ENCODE measurements at places on chromosomes 11 and 22. TPM values are rescaled to one million over a fixed set of nuclear protein-coding genes. Genes with fewer than 3 reads are reported as not detected.

The CYP2D6 gene
- not detected for polyA plus RNA-seq

The OR2D2 gene
- not detected for polyA plus RNA-seq

The MRGPRF gene
- not detected for polyA plus RNA-seq

The OVCH2 gene
- polyA plus RNA-seq, result not detected

The OR51I1 gene
- polyA plus RNA-seq, result not detected

The TTC36 gene
- 0.39 TPM for polyA plus RNA-seq

The C1QTNF4 gene
- not detected for polyA plus RNA-seq

DNA sequence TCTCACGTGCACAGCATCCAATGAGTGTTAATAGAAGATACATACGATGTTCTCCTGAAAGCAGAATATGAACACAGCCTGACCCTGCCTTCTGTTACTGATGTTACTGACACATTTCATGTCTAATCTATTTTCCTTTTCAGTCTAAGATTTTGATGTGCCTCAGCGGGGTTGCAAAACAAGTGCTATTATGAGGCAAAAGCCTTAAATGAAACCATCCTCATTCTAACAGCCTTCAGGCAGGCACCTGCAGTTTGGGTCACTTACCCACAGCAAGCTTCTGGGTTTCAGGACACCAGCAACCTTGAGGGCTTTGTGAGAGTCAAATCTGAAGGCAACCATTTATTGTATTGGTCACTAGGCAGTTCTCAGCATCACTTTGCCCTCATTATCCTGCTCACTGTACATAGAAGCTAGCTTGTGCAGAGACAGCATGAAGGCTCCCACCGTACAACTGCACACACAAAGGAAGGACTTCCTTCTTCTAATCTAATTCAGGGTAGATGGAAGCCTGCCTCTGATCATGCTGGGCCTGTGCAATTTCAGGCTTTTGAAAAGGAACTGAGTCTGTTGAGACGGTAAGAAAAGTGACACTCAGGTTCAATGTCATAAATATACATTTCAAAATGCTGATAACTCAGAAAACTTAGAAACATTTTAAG is 183.2 kb upstream of the PITPNB start:
- no peak for DNase-seq

DNA sequence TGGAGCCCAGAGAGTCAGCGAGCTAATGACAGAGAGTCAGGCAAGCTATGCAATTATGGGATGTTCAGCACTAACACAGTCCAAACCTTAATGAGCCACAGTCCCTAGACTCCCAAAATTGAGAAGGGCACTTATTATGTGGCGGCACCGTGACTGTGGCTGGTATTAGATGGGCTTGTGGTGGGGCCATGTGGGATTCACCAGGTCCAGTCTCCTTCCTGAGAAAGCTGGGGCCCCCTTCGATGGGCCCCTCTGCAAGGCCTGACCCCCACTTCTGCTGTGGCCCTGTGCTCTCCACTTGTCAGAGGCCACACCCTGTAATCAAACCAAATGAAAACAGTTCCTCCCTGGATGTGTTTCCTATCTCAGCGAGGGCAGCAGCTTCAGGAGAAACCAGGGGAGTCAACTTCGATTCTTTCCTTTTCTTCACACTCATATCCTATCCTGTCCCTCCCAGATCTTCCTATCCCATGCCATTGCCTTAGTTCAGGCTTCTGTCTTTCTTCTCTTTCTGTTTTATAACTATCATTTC is 42.9 kb downstream of the INSC start:
- DNase-seq, result no peak

GRCh38 chr11:29328961-29329441 is 687.8 kb downstream of the KCNA4 start:
- no peak for DNase-seq

DNA sequence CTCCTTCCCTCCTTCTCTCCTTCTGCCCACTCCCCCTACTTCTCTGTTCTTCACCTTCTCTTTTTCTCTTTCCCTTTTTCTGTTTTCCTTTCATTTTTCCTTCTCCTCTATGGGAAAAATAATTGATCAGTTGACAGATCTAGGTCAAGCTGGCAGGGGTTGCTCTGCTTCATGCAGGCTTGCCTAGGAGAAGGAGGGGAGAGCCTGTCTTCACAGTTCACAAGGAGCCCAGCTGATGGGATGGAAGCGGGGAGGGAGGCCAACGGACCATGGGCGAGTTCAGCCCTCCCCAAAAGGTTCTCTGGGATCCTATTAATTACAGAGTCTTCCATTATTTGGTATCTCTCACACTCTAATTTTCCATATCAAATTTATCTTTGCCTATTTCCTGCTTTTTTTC is 5.5 kb downstream of the NTM start:
- DNase-seq, result no peak

DNA sequence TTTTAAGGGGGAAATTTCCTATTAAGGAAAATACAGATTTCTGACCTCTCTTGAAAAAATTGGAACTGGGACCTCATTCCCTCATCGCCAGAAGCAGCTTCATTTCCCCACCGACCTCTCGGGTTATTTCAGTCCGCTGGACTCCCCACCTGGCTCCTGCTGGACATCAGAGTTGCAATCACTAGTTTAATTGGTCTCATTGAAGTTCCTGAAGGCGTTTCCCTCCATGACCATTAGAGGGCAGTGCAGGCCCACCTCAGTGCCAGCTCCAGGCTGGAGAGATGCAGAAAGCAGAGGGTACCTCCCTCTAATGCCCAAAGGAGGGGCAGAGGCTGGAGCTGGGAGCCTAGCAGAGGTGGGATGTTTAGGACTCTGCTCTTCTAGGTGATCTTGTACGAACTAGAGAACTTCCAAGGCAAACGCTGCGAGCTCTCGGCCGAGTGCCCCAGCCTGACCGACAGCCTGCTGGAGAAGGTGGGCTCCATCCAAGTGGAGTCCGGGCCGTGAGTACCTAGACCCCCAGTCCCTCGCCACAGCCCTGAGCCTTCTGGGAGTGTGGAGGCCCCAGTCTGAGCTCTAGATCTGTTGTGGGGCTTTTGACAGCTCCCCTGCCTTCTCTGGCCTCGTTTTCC is 2.7 kb downstream of the CRYBB3 start:
- peak; percentile 39 for DNase-seq

GRCh38 chr11:47852053-47852452 is 3.9 kb upstream of the NUP160 start:
- no peak for DNase-seq

DNA sequence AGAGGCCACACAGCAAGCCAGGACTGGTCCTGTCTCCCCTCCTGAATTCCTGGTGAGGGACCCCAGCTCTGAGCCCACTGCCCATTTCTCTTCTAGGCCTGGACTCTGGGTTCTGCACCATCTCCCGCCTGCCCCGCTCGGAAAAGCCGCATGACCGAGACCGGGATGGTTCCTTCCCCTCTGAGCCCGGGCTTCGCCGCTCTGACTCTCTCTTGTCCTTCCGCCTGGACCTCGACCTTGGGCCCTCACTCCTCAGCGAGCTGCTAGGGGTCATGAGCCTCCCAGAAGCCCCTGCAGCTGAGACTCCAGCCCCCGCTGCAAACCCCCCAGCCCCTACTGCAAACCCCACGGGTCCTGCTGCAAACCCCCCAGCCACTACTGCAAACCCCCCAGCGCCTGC is 7.7 kb downstream of the CDC42EP1 start:
- no peak for DNase-seq

- DNase-seq, result no peak
These were observed 163.0 kb downstream of the SPON1 start for GRCh38 chr11:14125529-14125928.

GRCh38 chr11:2581931-2582350 is 117.9 kb downstream of the KCNQ1OT1 start:
- no peak for DNase-seq

DNA sequence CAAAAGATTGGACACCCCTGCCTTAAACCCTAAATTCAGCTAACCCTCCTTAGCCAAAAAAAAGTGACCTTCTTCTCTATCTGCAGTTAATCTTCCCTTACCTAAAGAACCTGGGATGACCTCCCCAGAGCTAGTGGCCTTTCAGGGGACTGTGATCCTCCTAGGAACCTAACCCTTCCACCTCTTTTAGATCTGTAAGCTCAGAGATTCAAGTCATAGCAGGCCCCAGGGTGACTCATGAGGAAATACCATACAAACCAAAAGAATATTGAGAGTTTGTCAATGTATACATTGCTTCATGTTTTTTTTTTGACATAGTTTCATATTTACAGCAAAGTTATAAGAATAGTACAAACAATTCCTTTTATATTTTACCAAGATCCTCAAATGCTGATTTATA is 38.3 kb upstream of the CXCR5 start:
- no peak for DNase-seq

DNA sequence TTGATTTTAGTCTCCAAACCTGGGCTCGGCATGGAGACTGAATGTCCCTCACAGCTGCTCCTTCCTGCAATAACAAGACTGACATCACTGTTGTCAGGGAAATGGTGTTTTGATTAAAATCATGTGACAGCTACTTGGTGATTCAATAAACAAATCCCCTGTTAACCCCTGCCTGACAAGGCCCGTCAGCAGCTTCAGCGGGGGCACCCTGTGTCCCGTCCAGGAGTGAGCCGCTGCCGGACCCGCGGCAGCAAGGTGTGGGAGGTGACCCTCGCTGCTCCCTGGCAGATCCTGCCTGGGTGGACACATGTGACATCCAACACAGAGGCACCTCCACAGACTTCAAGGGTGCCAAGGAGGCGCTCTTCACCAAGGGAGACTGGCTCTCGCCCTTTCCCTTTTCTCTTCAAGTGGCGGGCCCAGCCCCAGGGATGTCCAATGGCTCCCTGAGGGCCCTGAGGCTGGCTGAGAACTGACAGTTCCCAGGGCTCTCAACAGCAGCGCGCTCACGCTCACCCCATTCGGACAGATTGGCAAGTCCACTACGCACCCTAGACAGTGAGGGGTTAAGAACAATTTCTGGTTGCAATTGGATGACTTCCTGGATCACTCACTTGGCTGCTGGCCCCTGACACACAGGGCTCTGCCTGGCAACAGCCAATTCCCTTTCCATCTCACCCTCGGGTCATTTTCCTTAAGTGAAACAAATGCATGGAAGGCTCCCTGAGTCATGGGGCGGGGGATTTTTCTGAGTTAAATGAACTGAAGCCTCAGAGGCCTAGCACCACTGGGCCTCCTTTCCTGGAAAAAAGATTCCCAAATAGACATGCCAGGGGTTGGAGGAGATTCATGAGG is 30.7 kb downstream of the PPP2R1B start:
- DNase-seq, result no peak

GRCh38 chr11:96288915-96289314 is 54.1 kb downstream of the MAML2 start:
- no peak for DNase-seq

DNA sequence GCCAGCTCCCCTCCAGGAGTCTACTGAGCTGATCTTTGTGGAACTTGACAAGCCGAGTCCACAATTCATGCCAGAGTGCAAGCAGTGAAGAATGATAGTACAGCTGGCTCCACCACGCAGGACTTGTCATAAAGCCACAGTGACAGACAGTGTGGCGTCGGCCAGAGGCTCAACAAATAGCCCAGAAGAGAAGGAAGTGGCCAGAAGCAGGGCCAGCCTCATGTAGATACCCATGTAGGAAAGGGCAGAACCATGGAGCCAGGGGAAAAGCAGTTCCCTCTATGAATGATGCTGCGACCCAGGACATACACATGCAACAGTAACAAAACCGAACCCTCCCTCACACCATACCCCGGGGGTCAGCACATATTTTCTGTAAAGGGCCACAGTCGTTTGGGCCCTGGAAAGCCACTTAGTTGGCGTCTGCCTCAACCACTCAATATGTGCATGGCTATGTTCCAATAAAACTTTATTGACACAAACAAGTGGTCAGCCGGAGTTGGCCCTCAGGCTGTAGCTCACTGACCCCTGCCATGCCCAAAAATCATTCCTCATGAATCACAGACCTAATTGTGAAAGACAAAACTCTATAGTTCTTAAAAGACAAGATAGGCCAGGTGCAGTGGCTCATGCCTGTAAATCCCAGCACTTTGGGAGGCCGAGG is 161.4 kb downstream of the BRD1 start:
- DNase-seq, result no peak

- no peak for DNase-seq
These were observed 45.8 kb upstream of the TH start for GRCh38 chr11:2217211-2218030.

DNA sequence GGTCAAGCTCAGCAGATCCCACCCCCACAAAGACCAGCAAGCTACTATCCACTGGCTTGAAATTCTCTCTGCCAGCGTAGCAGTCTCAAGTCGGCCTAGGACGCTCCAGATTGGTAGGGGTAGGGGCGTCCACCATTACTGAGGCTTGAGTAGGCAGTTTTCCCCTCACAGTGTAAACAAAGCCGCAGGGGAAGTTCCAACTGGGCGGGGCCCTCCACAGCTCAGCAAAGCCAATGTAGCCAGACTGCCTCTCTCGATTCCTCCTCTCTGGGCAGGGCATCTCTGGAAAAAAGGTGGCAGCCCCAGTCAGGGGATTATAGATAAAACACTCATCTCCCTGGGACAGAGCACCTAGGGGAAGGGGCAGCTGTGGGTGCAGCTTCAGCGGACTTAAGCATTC is 1064.9 kb upstream of the TENM4 start:
- DNase-seq, result no peak

DNA sequence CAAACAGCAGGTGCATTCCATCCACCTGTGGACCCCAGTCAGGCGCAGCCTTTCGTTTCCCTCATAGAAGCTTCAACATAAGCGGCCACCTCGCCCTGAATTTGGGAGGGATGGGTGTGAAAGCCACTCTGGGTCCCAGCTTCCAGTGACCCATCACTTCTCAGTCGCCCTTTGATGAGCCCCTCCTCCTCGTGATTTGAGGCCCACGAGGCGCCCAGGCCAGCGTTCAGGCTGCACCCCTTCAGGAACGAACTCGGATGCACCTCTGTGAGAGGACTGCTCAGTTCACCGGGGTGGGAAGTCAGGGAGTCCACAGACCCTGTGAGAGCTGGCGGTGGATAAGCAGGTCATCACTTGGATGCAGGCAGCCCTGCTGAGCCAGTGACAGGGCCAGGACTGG is 1118.2 kb downstream of the BRD1 start:
- no peak for DNase-seq

DNA sequence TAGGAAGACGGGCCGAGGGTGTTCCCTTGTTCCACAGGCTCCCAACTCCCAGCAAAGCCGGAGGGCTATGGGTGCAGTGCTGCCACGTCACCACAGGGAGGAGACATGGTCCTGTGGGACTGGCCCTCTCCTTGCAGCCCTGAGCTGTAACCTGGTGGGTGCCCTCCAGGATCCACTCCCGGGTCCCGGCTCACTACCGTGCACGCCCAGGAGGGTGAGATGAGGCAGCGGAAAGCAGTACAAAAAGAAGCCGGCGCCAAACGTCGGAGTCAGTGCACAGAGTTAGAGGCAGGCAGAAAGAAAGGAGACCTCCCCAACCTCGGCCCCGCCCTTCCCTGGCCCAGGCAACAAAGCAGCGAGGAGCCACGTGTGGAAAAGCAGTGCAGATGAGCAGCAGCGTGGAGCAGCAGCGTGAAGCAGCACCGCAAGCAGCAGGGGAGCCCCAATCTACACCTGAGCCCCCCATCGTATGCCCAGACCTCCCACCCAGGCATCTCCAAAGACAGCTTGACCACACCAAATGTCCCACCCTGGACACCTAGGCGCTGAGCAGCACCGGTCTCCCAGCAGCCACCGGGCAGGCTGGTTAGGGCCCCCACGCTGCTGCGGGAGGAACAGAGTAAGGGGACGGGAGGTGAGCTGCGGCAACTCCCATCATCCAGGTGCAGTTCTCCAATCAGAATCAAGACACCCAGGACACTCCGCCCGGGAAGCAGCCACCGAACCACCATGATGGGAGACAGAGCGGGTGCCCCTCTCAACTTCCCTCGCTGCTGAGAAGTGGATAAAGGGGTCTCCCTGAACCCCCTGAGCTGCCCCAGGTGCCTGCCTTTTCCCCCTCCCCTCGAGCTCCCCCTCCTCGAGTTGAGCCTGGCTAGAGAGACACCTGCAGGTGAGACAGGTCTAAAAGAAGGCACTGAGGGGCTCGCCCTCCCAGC is 28.8 kb downstream of the IGSF9B start:
- DNase-seq, result peak; percentile 78

- DNase-seq, result no peak
These were observed 29.6 kb upstream of the DNAJB13 start for GRCh38 chr11:73921180-73921579.
